Testis (tissue), 5 donors: ENCODE measurements at places on chromosomes 16 and 17. TPM values are rescaled to one million over a fixed set of nuclear protein-coding genes. Genes with fewer than 3 reads are reported as not detected.

The ITGA3 gene
- polyA plus RNA-seq = 20.0 TPM

The KCNH6 gene
- polyA plus RNA-seq = 1.7 TPM

The ANKRD40CL gene
- not detected for polyA plus RNA-seq

The HASPIN gene
- 20.5 TPM for polyA plus RNA-seq

The SYNGR2 gene
- polyA plus RNA-seq = 63.7 TPM

The SLC5A2 gene
- 18.1 TPM for polyA plus RNA-seq

The RHBDL3 gene
- polyA plus RNA-seq = 3.5 TPM

The DPEP3 gene
- 61.0 TPM for polyA plus RNA-seq

The MYCBPAP gene
- polyA plus RNA-seq = 315 TPM

The TEKT3 gene
- 106 TPM for polyA plus RNA-seq

The ZNF385C gene
- polyA plus RNA-seq = 21.4 TPM

The PIRT gene
- polyA plus RNA-seq = 0.18 TPM

The FA2H gene
- 7.8 TPM for polyA plus RNA-seq

The ZG16B gene
- 1.8 TPM for polyA plus RNA-seq

The NATD1 gene
- 12.1 TPM for polyA plus RNA-seq

The MGAT5B gene
- polyA plus RNA-seq = 4.6 TPM

The SOX8 gene
- 4.3 TPM for polyA plus RNA-seq

The ST6GALNAC2 gene
- 107 TPM for polyA plus RNA-seq

The ANKS4B gene
- polyA plus RNA-seq = 0.40 TPM

The C1QTNF8 gene
- not detected for polyA plus RNA-seq

The RTN4RL1 gene
- polyA plus RNA-seq = 1.8 TPM

The SEPTIN12 gene
- polyA plus RNA-seq = 310 TPM

The TVP23A gene
- polyA plus RNA-seq = 1.7 TPM
